Stimulated activated CD4-positive, alpha-beta T cell treated with anti-CD3 and anti-CD28 coated beads, Interleukin-4, amount 100 ng/mL, for 24 hours (primary cell): ENCODE measurements at places on chromosomes 4 and X.

DNA sequence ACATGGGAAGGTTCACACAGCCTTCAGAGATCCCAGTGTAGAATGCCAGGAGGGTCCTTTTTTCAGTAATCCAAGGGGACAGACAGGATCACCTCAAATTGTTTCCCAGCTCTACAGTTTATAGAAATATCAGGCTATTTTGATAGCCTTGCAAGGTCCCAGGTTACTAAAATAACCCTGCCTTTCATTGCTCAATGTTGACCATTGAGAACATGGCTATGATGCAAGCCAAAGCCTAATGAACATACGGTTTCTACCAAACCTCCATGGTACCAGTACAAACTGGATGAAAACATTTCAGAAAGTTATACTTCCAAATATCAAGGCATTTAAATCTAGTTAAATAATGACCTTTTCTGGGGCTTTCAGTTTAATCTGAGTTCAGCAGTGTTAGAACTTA lies 151.5 kb downstream of the PLS3 start:
- no peak for DNase-seq

- DNase-seq, result no peak
These were observed 28.7 kb downstream of the RAB28 start for GRCh38 chr4:13455411-13455810.

DNA sequence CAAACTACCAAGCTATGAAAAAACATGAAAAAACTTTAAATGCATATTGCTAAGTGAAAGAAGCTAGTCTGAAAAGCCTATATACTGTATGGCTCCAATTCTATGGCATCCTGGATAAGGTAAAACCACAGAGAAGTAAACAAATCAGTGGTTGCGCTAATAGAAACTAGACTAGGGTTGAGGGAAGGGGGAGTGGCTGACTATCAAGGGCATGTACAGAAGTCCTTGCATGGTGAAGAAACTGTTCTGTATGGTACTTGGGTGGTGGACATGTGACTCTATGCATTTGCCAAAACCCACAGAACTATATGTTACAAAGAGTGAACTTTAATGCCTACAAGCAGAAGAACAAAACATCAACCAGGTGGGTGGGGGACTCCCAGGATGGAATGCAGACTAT lies 96.8 kb downstream of the MTMR1 start:
- no peak for DNase-seq

DNA sequence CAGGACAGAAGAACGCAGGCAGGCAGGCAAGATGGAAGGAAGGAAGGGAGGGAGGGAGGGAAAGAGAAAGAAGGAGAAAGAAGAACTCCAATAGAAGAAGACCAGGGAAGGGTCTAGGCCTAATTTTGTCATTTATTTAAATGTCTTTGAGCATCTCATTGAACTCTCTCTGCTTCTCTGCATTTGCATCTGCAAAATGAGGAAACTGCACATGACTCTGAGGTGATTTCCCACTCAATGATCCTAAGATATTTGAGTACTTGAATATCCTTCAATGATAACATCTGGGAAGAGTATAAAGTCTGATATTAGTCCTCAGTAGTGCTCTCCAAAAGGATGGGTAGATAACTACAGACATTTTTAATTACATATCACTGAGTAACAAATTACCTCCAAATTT lies 33.1 kb upstream of the RBPJ start:
- DNase-seq, result no peak

- DNase-seq, result no peak
These were observed 856.9 kb upstream of the FRG1 start for GRCh38 chr4:189083769-189084168.

GRCh38 chrX:57595381-57595811 lies 3.6 kb downstream of the ZXDB start:
- DNase-seq, result no peak

GRCh38 chrX:131288738-131289511 lies at the start of gene IGSF1:
IGSF1 (minus strand) TSS chrX:131289306; CDS start chrX:131286674, 2,632 bp downstream.
- DNase-seq, result no peak

DNA sequence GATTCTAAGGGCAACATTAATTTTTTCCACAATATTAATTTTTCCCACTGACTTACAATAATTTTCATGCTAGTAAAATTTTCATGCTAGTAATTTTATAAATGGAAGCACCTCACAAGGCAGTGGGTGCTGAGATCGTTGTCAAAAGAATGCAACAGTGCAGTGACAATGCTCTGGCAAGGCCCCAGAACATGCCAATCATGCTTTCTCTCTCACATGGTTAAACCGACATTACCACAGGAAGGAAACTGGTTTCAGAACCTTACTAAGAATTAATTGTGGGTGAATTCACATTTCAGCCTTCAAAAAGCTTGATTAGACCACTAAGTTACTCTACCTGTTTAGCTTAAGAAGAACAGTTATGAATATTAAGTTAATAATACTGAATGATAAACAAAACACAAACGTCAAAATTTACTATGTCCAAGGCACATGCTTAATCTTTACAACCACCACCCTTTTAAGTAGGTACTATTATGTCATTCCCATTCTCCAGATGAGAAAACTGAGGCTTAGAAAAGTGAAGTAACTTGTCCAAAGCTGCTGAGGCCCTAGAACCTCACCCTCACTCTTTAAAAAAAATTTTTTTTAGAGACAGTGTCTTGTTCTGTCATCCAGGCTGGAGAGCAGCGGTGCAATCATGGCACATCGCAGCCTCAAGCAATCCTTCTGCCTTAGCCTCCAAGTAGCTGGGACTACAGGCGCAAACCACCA lies 10.0 kb upstream of the OPHN1 start:
- peak; percentile 6 for DNase-seq

DNA sequence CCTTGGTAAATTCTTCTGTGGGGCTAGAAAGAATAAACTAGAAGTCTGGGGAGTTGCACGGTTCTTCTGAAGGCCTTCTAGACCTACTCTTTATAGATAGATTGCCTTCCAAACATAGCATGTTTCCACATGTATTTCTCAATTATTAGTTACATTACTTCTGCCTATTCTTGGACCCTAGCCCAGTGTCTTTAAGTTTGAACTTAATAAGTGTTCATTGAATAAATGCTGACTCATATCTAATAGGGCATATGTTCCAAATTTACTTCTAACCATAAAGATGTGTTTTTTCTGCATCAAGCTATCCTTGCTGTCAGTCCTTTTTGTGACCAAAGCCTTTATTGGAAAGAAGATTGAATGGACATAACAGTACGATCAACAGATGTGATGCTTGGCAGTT lies 503.6 kb upstream of the ZFP42 start:
- no peak for DNase-seq

- no peak for DNase-seq
These were observed 364.0 kb downstream of the TMA16 start for GRCh38 chr4:163858515-163858914.

DNA sequence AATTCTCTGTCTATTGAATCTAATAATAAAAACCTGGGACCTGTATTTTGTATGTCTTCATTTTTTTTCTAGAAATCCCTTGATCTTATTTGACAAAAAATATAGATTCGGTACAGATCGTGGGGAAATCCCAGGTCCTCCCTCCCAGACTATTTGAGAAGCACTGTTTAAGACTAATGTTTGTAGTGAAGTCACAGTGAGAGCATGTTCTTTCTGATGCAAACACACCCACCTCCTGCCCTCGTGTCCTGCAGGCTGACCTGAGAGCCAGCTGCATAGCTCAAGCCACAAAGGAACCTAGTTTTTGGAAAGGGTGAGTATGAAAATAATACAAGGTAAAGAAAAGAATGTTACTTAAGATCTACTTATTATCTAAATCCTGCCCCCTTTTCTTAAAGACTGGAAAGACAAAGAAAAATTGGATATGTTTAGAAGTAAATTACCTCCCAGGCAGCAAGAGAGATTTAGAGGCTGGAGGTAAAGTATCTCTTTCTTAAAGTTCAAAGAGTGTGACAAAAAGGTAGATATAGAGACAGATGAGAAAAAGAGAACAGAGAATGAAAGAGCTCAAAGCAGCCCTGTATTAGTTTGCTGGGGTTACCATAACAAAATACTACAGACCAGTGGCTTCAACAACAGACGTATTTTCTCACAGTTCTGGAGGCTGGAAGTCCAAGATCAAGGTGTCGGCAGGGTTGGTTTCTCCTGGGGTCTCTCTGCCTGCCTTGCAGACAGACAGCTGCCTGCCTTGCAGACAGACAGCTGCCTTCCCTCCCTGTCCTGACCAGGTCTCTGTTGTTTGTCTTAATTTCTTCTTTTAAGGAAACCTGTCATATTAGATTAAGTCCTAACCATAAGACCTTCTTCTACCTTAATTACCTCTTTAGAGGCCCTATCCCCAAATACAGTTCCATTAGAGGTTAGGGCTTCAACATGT lies 20.4 kb upstream of the DCTD start:
- no peak for DNase-seq

GRCh38 chr4:138460477-138461414 lies 218.6 kb upstream of the SLC7A11 start:
- no peak for DNase-seq

DNA sequence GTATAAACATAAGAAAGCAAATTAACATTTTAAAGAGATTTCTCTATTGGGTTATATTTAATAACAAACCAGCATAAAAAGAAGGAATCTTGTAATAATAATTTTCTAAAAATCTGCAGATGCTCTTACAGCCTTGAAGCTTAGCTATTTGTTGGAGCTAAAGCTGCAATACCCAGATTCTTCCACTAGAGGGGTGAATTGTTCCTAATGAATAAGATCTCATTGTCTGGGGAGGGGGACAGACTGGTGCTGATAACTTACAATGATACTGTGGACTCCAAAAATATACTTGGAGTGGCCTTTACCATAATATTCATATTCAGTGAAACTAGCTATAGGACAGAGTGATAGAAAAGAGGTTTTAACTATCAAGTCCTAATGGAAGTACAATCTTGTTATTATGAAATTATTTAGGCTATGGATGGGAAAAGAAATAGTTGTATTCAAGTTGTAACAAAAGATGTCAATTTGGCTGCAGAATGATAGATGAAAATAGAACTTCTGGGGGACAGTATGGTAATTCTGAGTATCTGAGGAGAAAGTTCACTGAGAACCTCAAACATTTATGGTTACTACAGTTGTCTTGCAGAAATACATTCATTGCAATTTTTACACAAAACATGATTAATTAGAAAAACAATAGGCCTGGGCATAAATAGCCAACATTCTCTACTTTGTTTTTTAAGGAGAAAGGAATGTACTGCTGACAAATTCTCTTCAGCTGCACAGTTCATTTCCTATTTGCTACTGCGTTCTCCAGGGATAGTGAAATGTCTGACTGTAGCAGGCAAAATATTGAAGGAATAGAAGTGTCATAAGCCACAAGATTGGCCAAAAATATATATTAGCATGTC lies 443.3 kb downstream of the GBA3 start:
- DNase-seq, result peak; percentile 8

DNA sequence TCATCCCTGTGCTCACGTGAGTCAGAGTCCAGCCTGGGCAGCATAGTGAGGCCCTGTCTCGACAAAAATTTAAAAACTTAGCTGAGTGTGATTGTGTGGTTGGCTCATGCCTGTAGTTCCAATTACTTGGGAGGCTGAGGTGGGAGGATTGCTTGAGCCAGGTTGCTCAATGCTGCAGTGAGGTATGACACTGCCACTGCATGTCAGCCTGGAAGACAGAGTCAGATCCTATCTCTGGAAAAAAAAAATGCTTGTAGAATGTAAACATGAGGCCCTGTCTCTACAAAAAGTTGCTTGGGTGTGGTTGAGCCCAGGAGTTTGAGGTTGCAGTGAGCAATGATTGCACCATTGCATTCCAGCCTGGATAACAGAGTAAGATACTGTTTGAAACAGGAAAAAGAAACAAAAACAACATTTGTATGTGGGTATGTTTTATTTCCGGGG lies 11.3 kb upstream of the YTHDC1 start:
- no peak for DNase-seq

- peak; percentile 47 for DNase-seq
These were observed 98.2 kb downstream of the FRYL start for GRCh38 chr4:48681856-48682255.

DNA sequence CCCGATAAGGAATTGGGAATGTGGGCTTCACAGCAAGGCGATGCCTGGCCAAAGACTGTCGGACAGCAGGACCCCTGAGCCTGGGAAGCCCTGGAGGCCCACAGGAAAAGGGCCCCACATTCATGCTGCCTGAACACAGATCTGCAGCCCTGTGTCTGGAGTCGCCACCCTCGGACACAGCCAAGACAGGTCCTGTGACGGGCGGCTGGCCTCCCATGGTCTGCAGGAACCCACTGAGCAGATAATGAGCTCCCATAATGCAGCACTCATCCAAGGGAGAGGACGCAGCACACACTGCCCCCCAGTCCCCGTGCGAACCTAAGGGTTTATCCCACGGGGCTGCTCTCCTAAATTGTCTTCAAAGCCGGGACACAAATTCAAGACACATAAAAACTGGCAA lies 30.6 kb downstream of the ZFYVE28 start:
- no peak for DNase-seq

DNA sequence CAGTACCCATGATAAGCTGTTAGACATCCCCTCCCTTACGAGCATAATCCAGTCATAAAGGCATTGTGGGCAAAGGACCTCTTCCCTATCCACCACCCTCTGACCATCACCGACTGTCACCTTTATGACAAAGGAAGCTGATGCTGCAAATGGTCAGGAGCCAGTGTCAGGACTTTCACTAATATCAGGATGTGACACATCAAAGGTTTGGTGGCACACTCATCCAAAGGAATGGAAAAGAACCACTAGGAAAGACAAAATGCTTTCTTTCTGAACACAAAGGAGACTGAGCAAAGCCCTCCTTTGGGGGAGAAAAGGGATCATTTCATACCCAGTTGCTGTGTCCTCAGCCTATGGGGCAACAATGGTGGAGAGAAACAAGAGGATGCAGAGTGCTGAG lies 66.9 kb upstream of the PROM1 start:
- no peak for DNase-seq

DNA sequence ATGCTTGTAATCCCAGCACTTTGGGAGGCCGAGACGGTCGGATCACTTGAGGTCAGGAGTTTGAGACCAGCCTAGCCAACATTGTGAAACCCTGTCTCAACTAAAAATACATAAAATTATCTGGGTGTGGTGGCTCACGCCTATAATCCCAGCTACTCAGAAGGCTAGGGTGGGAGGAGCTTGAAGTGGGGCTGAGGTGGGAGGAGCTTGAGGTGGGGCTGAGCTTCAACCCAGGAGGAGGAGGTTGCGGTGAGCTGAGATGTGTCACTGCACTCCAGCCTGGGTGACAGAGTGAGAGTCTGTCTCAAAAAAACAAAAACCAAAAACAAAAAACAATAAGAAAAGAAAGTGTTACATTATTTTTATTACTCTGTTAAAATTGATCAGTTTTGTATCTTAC lies 1164.4 kb upstream of the IGFBP7 start:
- DNase-seq, result no peak

DNA sequence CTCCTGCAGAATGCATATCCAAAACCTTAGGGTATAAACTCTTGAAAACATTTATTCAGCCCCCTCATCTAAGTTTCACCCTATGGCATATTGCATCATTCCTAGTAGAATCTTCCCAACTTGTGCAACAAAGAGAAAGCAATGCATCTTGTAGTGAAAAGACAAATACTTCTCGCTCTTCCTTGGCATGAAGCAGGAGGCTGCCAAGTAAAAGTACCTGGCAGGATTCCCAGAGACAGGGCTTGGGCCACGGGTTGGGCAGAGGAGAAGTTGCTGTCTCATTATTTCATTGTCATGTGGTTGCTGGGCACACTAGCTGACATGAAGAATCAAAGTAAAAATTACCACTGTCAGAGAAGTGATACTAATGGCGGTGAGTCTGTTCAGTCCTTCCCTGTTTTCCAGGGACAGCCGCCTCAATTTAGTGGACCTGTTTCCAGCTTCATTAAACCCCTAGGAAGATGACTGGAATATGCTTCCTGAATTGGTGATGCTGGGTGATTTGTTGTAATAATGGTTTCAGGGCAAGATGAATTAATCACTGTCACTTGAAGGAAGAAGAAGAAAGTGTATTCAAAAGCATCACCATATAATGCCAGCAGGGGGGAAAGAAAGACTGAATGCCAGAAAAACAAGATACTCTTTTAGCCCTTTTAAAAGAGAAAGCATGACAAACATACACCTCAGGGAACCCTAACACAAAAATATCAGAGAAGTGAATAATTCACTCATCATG lies 380.5 kb upstream of the IGFBP7 start:
- no peak for DNase-seq
